ENCODE measurements at places on chromosomes 3 and 15.

GRCh38 chr3:1832395-1832794 is 266.3 kb upstream of the CNTN4 start:
- DNase-seq: no peak

- DNase-seq: no peak
Measured at GRCh38 chr15:69237718-69238117, 61.0 kb upstream of the PAQR5 start.

- DNase-seq: no peak
Measured at GRCh38 chr3:108239082-108239481, 16.9 kb upstream of the IFT57 start.

GRCh38 chr15:52082197-52083036 is 30.2 kb downstream of the BCL2L10 start:
- DNase-seq: no peak

DNA sequence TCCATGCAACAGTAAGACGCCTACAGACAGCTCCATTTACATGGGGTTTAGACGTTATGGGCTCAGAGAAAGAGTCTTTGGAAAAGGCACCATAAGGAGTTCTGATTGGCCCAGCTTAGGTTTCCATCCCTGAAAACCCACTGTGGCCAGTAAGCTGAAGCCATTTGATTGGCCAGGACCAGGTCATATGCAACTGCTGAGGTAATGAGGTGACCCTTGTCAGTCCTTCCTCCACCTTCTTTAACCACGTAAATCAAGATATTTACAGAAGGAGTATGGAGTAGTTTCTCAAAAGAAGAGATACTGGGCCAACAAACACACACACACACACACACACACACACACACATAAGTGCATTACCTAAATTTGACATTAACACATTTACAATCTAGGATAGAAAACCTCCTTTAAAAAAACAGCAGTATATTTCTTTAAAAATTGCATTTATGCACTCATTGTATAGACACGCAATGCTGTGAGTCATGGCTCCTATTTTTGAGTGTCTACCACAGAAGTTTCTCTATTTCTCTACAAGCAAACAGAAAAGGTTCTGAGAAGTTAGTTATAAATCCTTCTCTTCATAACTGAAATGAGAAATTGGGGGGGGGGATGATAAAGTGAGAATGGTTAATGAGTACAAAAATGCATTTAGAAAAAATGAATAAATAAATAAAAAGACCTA is 16.3 kb upstream of the MB21D2 start:
- no peak for DNase-seq

- no peak for DNase-seq
Measured at GRCh38 chr15:85825118-85825517, 30.4 kb upstream of the KLHL25 start.

GRCh38 chr3:4900298-4900697 is 78.9 kb upstream of the BHLHE40 start:
- no peak for DNase-seq

DNA sequence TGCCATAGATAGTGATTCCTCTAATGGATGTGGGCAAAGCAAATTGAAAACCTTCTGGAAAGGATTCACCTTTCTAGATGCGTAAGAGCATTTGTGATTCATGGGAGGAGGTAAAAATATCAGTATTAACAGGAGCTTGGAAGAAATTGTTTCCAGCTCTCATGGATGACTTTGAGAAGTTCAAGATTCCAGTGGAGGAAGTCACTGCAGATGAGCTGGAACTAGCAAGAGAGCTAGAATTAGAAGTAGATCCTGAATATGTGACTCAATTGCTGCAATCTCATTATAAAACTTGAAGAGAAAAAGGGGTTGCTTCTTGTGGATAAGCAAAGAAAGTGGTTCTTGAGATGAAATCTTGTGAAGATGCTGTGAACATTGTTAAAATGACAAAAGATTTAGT is 88.0 kb upstream of the ACKR4 start:
- no peak for DNase-seq

GRCh38 chr3:169345662-169346331 is 317.7 kb downstream of the MECOM start:
- no peak for DNase-seq

DNA sequence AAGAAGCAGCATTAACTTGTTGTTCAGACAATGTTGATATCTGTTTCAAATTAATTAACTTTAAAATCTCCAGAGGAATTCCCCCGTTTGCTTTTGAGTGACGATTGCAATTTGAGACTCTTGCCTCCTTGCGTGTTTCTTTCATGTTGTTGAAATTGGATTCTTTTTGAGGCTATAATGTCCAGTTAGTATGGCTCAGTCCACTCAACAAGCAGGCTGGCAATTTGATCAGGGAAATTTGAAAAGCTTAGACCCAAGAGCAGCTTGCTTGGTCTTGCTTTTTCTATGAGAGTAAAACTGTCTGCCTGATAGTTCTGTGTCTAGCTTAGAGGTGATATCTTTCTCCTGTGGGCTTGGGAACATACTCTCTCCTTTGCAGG is 2.0 kb downstream of the ARID3B start:
- no peak for DNase-seq

DNA sequence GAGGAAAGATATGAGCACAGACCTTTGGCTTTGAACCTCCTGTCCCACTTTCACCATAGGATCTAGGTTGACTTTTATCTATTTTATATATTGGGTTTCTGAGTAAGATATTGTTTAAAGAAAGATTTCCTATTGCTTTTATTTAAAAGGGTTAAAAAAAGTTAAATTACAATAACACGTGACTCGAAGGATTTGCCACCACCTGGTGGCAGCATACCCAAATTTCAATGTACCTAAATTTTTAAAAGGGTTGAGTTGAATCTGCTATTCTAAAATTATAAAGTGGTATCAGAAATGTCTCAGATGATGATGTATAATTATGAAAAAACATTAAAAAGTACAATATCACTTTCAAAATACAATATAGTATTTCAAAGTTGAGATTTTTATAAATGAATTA is 368.4 kb downstream of the MECOM start:
- DNase-seq: no peak

DNA sequence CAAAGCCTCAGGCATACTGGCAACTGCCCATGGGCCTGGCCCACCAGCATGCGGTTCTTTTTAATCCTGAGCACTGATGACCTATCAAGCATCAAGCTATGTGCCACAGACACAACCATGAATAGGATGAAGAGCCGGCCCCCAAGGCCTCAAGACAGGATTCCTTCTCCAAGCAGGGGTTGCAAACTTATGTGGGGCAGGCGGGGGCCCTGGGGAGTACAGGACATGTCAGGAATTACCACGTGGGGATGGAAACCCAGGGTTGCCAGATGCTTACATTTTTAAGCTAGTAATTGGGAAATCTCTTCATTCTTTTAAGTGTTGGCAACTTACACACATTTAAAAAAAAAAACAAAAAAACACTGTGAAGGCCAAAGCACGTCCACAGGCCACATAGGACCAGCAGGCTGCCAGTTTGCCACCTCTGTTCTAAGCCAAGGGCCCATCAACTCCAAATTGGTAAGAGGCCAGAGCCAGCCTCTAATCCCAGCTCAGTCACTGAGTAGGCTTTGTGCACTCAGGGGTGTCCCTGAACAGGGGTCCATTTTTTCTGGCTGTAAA is 32.8 kb downstream of the BDH1 start:
- DNase-seq: no peak

DNA sequence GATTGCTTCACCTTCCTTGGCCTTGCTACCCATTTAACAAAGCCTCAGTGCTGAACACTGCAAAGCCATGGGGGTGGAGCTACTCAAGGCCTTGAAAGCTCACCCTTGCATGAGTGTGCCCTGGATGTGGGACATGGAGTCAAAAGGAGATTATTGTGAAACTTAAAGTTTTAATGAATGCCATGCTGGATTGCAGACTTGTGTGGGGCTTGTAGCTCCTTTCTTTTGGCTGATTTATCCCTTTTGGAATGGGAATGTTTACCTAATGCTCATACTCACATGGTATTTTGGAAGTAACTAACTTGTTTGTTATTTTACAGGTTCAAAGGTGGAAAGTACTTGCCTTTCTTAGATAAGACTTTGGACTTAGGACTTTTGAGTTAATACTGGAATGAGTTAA is 538.5 kb upstream of the NECTIN3 start:
- no peak for DNase-seq

DNA sequence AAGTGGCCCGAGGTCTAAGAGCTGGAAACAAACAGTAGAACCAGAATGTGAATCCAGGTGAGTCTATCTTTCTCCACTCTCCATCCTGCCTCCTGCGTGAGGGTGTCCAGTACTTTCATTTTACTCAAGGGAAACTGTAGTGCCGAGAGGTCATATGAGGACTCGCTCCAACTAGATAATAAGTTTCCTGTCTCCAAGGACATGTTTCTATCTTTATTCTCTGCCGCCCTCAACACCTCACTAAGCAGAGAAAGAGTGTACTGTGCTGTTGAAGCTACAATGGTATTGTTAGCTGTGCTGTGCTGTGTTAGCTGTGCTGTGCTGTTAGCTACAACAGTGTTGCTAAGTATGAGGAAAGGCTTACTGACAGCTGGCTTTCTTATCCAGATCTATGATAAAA is 137.9 kb upstream of the COL8A1 start:
- no peak for DNase-seq

- DNase-seq: no peak
Measured at GRCh38 chr15:29083161-29083560, 186.5 kb downstream of the NSMCE3 start.

- DNase-seq: no peak
Measured at GRCh38 chr3:20668411-20668810, 482.4 kb upstream of the SGO1 start.

GRCh38 chr3:11825301-11825700 is 21.4 kb downstream of the TAMM41 start:
- no peak for DNase-seq

GRCh38 chr3:105334138-105334882 is 32.4 kb upstream of the ALCAM start:
- no peak for DNase-seq

GRCh38 chr3:141153679-141153966 is 78.0 kb upstream of the PXYLP1 start:
- no peak for DNase-seq

GRCh38 chr3:152309031-152309430 is 40.3 kb downstream of the MBNL1 start:
- DNase-seq: no peak

DNA sequence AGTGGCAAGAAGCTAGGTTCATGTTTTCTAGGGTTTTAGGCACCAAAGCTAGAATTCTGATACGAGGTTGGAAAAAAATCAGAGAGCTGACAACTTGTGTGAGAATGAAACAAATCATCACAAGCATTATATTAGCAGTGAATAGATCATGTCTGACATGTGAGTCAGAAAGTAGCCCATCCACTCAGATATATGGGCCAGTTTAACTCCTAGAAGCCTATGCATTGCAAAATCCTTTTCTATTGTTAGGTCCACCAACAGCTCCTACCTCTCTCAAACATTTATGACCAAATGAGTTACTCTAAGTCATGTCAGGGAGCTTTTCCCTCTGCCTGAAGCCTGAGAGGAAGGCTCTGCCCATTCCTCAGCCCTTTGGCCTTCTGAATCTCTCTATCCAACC is 44.0 kb downstream of the KBTBD12 start:
- DNase-seq: no peak

GRCh38 chr3:38992117-38992760 is 59.5 kb downstream of the SCN11A start:
- DNase-seq: no peak

GRCh38 chr3:161422171-161422700 is 50.9 kb upstream of the SPTSSB start:
- no peak for DNase-seq

DNA sequence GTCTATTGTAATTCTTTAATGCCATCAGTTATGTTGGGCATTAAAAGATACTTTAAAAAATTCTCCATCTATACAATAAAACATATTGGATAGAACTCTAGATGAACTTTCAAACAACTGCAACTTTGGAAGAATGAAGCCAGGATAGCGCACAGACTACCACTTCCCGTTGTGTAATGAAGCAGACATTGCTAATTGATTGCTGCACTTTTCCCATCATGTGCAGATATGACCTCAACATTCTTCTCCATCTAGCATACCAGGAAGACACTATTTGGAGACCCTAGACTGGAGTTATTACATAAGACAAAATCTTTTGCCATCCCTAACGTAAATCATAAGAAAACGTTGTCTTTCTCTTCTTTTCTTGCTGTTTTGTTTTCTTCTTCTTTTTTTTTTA is 75.0 kb downstream of the EDEM1 start:
- DNase-seq: no peak

All from activated CD8-positive, alpha-beta memory T cell treated with anti-CD3 and anti-CD28 coated beads for 1 hour (primary cell).